Stimulated activated CD8-positive, alpha-beta memory T cell treated with anti-CD3 and anti-CD28 coated beads, Interleukin-4, amount 100 ng/mL, for 48 hours (primary cell): ENCODE measurements at places on chromosomes 6 and 20.
A peak's percentile ranks its signal among the peaks of the same experiment; 100 is the strongest.

DNA sequence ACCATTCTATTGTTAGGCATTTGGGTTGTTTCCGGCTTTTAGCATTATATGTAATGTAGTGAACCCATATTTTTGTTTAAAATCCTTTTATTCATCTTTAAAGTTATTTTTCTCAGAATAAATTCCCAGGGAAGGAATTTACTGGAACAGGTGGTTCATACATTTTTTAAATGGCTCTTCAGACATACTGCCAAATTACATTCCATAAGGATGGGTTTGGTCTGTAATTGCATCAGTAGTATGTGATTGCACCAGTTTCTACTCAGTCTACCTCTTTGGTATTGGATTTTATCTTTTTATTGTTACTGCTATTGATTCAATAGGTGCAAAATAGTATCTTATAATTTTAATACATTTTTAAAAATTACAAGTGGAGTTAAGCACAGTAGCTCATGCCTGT is 27.2 kb downstream of the BRPF3 start:
- DNase-seq = no peak

DNA sequence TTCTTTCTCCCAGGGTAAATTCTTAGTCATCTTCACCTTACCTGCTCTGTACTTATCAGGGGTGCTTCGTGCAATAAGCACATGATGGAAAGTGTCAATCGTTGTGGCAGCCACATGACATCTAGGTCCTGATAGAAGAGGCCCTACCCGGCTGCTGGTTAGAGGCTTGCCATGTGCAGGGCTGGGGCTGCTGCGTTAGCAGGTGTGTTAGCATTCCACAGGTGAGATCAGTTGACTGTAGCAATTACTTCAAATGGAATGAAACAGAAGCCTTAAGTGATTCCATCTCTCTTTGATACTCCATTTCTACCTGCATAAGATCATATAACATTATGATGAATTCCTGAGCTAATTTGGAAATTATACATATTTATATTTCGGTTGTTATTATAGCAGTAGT is 127.0 kb downstream of the UST start:
- DNase-seq = no peak

DNA sequence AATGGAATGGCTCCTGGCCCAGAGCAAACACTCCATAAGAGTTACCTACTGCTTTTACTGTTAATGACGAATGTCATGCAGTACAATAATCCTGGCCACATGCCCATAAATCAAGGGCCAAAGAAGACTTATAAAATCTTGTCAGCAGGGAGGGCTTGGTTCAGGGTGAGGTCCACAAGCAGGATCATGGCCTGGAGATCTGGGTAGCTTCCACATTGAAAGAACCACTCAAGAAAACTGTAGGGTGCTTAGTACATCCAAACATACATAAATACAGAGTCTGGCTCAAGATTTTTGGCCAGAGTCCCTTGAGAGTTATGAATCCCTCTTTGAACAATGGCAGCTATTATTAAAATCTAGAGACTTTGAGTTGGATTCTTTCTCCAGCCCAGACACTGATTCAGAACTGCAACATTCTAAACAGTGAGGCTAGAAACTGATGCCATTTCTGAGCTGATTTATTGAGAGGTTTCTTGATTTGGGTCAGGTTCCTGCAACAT is 188.7 kb downstream of the CDC5L start:
- DNase-seq = no peak

DNA sequence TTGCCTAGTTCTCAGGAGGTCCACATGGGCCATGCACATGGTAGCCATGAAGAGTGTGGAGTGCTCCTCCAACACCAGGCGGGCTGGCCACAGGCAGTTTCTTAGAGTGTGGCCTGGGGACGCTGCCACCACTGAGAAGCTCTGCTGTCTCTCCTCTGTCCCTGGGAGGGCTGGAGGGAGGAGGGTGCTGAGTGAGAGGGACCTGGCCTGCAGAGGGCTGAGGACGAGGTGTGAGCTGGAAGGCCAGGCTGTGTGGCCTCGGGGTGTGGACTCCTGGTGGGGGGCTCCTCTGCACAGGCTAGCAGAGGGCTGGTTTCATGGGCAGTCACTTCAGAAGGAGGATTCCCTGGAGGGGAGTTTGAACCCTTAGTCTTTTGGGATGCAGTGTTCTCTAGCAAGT is 39.7 kb downstream of the SYNJ2 start:
- no peak for DNase-seq

DNA sequence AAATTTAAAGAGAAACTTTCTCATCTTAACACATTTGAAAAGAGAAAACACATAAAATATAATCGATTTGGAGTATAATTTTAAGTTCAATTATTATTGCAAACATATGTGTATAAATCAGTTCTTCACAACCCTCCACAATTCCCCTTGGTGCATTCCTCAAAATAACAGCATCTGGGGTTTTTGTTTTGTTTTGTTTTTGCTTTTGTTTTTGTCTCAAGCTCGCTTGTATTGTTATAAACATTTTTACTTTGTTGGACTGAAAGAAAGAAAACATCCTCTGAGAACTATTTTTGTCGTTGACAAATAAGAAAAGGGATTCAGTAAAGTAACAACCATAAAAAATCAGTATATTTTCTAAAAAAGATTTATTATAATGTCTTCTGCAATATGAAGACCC is 60.2 kb upstream of the HIVEP1 start:
- DNase-seq = no peak

DNA sequence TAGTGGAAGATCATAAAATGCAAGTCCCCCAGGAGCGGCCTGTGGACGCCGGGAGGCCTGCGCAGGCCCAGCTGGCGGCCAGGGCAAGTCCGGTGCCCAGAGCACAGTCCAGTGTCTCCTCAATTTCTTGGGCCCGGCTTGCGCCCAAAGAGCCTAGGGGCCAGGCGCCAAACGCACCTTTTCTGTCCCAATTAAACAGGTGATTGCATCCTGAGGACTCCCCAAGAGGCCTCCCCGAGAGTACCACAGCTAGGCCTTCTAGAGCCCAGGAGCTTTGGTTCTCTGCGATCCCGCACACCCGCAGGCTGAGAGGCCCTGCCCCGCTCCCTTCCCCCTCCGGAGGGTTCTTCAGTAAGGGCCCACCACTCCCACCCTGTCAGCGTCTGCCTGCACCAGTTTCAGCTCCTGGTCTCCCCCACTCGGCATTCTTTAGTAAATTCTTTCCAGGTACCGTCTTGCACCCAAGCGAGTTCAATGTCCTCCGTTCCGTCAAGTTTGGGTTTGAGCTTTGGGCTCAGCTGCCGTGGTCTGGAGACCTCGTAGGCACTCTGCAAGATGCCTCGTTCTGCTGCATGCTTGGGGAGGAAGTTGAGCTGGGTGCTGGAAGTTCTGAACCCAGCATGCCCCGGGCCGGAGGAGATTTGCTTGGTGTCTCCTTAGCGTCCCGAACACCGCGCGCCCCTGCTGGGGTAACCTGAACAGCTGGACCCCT is 3.9 kb upstream of the NKX2-2 start:
- no peak for DNase-seq

DNA sequence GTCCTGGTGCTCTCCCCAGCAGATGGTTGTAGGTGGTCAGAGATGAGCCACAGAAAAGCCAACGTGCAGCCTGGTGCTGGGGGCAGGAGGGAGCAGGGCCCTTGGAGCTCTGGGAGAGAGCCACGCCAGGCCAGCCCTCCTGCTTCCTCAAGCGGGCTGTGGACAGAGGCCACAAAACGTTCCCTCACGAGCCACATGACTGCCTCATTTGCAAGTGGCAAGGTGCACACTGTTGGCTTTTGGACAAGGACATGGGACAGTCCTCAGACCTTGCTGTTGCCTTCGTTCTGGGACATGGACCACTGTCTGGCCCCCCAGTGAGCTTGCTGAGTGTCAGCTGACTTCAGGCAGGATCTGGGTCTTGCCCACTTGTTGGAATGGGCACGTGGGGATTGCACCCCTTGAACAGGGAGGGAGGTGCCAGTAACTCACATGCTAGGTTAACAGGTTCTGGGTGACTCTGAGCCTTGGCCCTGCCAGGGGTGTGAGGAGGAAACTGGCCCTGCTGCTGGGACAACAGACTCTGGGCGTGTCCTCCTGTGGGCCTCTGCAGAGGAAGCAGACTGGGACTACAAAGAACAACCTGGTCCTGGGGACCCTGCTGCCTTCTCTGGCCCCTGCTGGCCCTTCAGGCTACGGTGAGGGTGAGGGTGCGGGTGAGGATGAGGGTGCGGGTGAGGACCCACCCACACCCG is 2.6 kb downstream of the SLCO4A1 start:
- DNase-seq = no peak

DNA sequence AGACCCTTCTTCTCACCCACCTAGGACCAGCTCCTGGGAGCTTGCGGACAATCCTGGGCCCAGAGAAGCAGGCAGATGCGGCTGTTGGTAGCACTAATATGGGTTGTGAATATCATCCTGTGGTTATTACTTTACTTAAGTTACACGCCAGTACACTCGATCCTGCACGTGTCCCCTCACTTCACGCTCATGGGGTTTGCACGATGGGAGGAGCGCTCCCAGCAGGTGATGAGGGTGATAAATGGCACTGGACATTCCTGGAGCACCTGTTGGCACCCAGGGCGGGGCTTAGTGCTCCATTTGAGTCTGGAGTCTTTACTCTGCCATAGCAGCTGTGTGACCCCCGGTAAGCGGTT is 335.1 kb downstream of the PREX1 start:
- no peak for DNase-seq

- DNase-seq = no peak
These were observed 12.1 kb downstream of the BCL2L1 start for GRCh38 chr20:31710423-31711108.

GRCh38 chr6:45822246-45822812 is 193.3 kb downstream of the CLIC5 start:
- DNase-seq = peak; percentile 59

GRCh38 chr20:971346-971745 is 30.8 kb downstream of the RSPO4 start:
- no peak for DNase-seq

GRCh38 chr6:113082745-113083144 is 735.6 kb downstream of the RFPL4B start:
- DNase-seq = no peak
